ENCODE measurements at places on chromosomes 11 and 22. TPM values are rescaled to one million over a fixed set of nuclear protein-coding genes. Genes with fewer than 3 reads are reported as not detected.
A peak's percentile ranks its signal among the peaks of the same experiment; 100 is the strongest.

- H3K27ac ChIP-seq: no peak overlapping the region
- H3K4me3 ChIP-seq: no peak overlapping the region
- peak; percentile 81 for DNase-seq
Observed at GRCh38 chr22:27726686-27727449, 74.7 kb downstream of the MN1 start.

DNA sequence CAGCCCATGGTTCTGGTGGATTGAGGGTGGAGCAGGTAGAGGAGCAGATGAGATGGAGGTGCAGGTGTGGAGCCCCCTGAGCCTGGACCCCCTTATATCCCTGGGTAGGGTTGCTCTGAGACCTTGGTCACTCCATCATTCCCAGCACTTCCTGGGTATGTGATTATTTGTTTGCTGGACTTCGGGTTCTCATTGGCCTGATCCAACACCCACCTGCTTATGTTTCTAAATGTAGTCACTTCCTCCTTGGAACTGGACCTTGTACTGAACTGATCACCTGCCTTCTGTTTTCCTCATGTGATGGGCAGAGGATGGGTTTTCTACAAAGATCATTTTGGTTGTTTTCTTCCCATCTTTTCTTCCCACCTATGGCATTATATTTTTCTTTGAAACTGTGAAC is at the start of gene KRTAP5-4:
KRTAP5-4 (minus strand) TSS at position 53 of the 400 bp plus-strand sequence; CDS start at position 8, 45 bp downstream.
- H3K27ac ChIP-seq: no peak within 1 kb of the TSS
- H3K36me3 ChIP-seq: no peaks in the 10 kb centered on the region
- H3K27me3 ChIP-seq: no peaks in the 10 kb centered on the region
- H3K4me1 ChIP-seq: no peaks in the 10 kb centered on the region

DNA sequence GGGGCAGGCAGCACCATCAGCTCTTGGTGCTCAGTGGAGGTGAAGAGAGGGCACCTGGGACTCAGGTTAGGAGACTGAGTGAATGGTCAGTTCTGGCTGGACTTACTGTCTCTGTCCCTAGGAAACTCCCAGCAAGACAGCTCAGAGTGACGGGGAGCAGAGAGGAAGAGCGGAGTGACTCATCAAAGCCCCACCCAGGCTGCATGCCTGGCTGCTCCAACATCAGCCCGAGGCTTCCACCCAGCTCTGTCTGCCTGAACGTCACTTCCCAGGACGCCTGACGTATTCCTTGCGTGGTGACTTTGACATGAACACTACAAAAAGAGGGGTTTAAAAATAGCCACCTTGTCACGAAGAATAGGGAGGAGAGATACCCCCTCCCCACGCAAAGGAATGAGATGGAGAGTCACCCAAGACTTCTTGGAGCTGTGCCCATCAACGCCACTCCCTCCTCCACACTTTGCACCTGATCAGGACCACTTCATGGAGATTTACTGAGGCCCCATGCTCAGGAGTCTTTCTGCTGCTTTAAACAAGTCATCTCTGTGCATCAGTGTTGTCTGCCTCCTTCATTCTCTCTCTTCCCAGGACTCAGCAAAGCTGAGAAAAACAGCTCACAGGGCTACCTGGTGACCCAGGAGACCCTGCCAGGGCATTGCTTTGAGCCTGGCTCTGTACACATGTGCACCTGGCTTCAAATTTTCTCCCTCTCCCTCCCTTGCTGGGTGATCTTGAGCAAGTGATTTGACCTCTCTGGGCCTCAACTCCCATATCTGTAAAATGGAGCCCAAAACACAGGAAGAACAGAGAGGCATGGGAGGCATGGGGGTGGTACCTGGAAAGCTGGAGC is 83.1 kb downstream of the MN1 start:
- DNase-seq: peak; percentile 86
- H3K4me3 ChIP-seq: no peak overlapping the region
- H3K27ac ChIP-seq: no peak overlapping the region
- H3K4me1 ChIP-seq: no peaks in the 10 kb centered on the region
- no peaks in the 10 kb centered on the region for H3K36me3 ChIP-seq

GRCh38 chr11:63826471-63827190 is 12.3 kb upstream of the MARK2 start:
- H3K36me3 ChIP-seq: no peaks in the 10 kb centered on the region
- DNase-seq: no peak
- no peaks in the 10 kb centered on the region for H3K4me1 ChIP-seq
- H3K4me3 ChIP-seq: no peak overlapping the region
- no peak overlapping the region for H3K27ac ChIP-seq

DNA sequence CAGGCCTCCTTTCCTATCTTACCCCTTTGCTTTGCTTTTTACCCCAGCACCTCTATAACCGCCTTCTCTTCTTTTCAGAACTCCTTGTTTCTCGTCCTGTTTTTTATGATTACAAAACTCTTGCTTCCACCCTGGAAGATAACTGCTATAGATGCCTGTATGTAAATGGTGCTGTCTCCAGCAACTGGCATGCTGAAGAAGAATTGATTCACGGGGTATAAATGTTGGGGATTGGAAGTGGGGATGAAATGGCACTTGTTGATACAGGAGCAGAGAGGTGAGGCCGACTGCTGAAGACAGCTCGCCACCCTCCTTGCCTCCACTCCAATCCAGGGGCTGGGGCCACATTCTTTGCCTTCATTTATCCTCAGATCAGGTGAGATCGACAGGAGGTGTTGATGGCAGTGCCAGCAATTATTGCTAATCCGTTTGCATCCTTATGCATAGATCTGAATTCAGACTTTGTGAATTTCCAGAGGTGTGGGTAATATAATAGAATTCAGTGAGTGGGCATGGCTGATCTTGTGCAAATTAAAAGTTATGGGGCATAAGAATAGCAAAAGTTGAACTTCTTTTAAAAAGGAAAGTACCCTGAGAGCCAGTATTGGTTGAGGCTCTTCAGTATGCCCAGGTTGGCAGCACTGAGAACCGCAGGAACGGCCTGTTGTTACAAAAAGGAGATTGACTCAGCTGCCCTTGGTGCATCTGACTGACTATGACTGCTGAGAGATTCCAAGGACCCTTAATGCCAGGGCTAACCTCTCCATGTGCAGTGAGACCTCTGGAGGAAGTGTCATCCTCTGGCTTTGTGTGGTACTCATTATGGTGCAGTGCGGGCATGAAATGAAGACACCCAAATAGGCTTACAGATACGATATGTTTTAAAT is 5.3 kb downstream of the NEAT1 start:
- no peaks in the 10 kb centered on the region for H3K4me1 ChIP-seq
- DNase-seq: no peak
- peak overlapping the region; percentile 83 for H3K4me3 ChIP-seq
- H3K27ac ChIP-seq: no peak overlapping the region
- H3K36me3 ChIP-seq: no peaks in the 10 kb centered on the region

DNA sequence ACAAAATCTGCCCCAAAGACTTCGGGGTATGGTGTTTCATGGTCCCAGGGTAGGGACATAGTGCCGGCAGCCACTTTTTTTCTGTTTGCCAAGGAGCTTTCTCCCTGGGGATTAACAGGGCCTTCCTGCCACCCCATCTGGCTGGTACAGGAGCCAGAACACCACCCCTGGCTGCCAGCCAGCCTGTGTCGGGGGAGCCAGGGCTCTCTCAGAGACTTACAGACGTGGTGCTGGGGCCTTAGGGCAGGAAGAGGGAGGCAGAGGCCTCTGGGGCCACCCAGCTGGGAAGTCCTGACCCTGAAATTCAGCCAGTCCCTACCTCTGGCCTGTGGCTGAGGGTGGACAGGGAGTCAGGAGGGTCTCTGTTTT is 52.4 kb upstream of the CDON start:
- DNase-seq: peak; percentile 90
- H3K27ac ChIP-seq: peak overlapping the region; percentile 31
- no peaks in the 10 kb centered on the region for H3K36me3 ChIP-seq
- peaks cover 17% of the 10 kb centered on the region for H3K4me1 ChIP-seq

- peaks cover 3% of the 10 kb centered on the region for H3K36me3 ChIP-seq
- no peaks in the 10 kb centered on the region for H3K4me1 ChIP-seq
- H3K4me3 ChIP-seq: no peak overlapping the region
- H3K27me3 ChIP-seq: no peaks in the 10 kb centered on the region
Observed at GRCh38 chr22:45818424-45819085, 146.9 kb downstream of the ATXN10 start.

- no peak within 1 kb of the TSS for H3K27ac ChIP-seq
- H3K4me1 ChIP-seq: no peaks in the 10 kb centered on the region
- peak within 1 kb of the TSS; percentile 9 for H3K4me3 ChIP-seq
Observed at GRCh38 chr22:19149991-19150390, at the start of gene GSC2. Gene GSC2, minus strand, starts transcription at chr22:19150292. Its CDS starts 9 bp downstream, at chr22:19150283.

Gene C11orf42
- total RNA-seq: not detected

GRCh38 chr11:2139621-2140337 is 590 bp upstream of the IGF2 start:
- no peaks in the 10 kb centered on the region for H3K27me3 ChIP-seq
- no peak overlapping the region for H3K4me3 ChIP-seq
- no peaks in the 10 kb centered on the region for H3K4me1 ChIP-seq
- no peak overlapping the region for H3K27ac ChIP-seq

Gene MPST
- total RNA-seq: 30.8 TPM

- H3K36me3 ChIP-seq: no peaks in the 10 kb centered on the region
- no peak overlapping the region for H3K27ac ChIP-seq
- no peaks in the 10 kb centered on the region for H3K4me1 ChIP-seq
- DNase-seq: no peak
Observed at GRCh38 chr11:131809203-131809918, 438.9 kb downstream of the NTM start.

DNA sequence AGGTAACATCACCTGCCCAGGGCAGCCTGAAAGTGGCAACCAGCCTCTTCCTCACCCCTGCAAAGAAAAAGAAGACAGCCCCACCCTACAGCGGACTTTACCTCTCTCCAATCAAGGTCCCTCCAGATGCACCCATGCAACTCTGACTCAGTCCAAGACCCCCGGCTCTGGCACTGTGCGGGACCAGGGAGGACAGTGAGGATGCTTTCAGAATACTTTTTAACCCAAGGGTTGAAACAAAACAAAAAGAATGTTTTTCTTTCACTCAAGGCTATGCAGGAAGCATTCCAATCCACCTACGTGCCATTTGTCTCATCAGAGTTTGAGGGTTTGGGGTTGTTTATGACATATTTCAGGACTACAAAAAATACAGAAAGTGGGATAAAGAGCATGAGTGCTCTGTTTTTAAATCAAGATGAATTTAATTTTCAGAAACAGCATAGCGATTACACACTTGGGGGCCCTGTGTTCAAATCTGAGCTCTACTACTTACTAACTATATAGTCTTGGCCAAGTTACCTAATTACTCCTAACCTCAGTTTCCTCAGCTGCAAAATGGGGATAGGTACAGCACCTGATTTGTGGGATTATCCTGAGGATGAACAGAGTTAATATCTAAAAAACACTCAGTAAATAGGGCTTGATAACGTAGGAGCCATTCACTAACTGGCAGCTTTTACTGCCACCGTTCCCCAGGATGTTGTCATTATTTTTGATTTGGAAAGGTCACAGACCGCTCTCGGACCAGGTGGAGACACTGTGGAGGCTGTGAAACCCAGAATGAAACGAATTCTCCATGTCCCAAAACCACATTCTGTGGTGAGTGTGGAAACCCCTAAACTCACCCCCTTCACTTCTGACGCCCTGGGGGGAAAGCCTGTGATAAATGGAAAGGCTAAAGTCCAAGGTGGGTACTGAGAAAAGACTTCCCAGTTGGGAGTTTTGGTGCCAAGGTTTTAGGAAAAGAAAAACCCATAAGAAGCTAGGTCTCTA is 5.6 kb downstream of the PLAAT3 start:
- H3K27me3 ChIP-seq: no peaks in the 10 kb centered on the region
- H3K27ac ChIP-seq: no peak overlapping the region

Gene TPST2
- 26.7 TPM for total RNA-seq

Gene MAPK11
- 23.2 TPM for total RNA-seq

DNA sequence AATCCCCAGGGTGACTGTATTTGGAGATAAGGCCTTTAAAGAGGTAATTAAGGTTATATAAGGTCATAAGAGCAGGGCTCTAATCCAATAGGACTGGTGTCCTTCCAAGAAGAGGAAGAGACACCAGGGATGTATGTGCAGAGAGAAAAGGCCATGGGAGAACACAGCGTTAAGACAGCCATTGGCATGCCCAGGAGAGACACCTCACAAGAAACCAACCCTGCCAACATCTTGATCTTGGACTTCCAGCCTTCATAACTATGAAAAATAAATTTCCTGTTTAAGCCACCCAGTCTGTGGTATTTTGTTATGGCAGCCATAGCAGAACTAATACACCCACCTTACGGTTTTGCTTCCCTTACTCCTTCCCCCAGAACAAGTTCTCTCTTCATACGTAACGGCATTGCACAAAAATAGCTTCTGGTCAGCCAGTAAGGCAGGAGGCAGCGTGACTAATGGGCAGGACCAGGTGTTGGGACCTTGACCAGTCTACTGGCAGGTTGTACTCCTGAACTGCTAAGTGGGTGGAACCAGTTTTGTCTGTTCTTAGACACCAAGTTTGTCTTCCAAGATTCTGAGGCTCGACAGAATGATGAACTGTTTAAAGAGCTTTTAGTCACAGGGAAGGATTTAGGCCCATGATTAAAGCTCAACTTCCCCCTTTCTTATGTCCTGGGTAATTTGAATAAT is 31.9 kb upstream of the UPB1 start:
- H3K27ac ChIP-seq: no peak overlapping the region
- H3K4me1 ChIP-seq: peaks cover 2% of the 10 kb centered on the region
- H3K27me3 ChIP-seq: no peaks in the 10 kb centered on the region
- no peak for DNase-seq
- no peaks in the 10 kb centered on the region for H3K36me3 ChIP-seq

Gene OR8B8
- not detected for total RNA-seq

DNA sequence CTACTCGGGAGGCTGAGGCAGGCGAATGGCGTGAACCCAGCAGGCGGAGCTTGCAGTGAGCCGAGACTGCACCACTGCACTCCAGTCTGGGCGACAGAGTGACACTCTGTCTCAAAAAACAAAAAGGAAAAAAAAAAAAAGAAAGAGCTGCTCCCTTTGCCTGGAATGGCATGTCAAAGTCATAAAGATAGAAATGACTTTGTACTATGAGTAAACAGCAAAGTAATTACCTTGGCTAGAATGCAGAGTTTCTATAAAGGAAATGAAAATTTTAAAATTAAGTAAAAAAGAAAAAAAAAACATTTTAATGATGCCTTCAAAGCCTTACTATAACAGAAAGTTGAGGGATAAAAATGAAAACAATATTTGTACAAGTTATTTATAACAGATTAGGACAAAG is 10.1 kb downstream of the PPP2R1B start:
- H3K27me3 ChIP-seq: no peaks in the 10 kb centered on the region
- H3K27ac ChIP-seq: no peak overlapping the region
- H3K4me3 ChIP-seq: no peak overlapping the region
- H3K36me3 ChIP-seq: peaks cover 6% of the 10 kb centered on the region
- no peak for DNase-seq

DNA sequence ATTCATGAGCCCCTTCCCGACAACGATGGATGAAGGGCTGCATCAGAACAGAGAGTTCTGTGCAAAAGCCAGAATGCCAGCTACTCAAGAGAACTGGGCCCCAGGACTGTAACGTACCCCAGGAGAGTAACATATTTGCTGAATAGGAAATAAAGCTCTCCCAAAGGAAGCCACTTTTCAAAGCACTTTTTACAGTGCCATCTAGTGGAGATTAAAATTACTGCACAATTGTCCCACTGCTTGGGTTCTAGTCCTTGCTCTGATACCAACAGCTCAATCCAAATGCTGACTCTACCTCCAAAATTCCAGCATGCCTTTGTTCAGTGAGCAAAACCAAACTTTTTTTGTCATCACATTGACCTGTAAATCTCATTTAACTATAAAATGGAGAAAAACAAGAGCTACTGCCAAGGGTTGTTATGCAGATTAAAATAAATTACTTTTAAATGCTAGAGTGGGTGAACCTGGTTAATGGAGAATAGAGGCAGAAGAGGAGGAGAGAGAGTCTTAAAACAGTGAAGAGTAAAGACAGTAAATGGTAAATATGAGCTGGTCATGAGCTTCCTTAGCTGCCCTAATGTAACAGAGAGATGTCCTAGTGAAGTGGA is 87.6 kb upstream of the FSHB start:
- no peak for DNase-seq
- no peaks in the 10 kb centered on the region for H3K27me3 ChIP-seq
- H3K4me1 ChIP-seq: no peaks in the 10 kb centered on the region
- H3K27ac ChIP-seq: no peak overlapping the region

Measured in aorta (tissue), 5 donors.